Stimulated activated CD4-positive, alpha-beta T cell treated with anti-CD3 and anti-CD28 coated beads, Interleukin-1b, Interleukin-23, amount 100 ng/mL, for 24 hours (primary cell): ENCODE measurements at places on chromosomes 12 and 14.

DNA sequence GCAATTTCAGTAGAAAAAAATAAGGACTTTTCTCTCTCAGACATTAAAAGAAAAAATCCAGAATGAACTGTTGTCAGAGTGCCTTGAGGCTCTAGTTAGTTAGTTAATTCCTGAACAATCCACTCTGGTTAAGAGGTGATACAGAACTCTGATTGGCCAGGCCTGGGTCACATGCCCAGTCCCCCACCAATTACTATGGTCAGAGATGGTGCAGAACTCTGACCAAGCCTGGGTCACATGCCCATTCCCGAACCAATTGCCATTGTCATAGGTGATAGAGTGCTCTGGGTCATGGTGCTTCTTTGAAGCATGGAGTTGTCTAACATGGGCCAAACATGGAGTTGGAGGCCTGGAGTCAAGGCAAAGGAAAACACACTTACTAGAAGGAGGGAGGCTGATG is 11.1 kb upstream of the MYO1H start:
- DNase-seq = no peak

- no peak for DNase-seq
These were observed 142.3 kb upstream of the TMCC3 start for GRCh38 chr12:94792693-94793092.

GRCh38 chr12:94186278-94187241 is 38.2 kb downstream of the PLXNC1 start:
- no peak for DNase-seq

- no peak for DNase-seq
These were observed 71.8 kb downstream of the TTC9 start for GRCh38 chr14:70713511-70713916.

DNA sequence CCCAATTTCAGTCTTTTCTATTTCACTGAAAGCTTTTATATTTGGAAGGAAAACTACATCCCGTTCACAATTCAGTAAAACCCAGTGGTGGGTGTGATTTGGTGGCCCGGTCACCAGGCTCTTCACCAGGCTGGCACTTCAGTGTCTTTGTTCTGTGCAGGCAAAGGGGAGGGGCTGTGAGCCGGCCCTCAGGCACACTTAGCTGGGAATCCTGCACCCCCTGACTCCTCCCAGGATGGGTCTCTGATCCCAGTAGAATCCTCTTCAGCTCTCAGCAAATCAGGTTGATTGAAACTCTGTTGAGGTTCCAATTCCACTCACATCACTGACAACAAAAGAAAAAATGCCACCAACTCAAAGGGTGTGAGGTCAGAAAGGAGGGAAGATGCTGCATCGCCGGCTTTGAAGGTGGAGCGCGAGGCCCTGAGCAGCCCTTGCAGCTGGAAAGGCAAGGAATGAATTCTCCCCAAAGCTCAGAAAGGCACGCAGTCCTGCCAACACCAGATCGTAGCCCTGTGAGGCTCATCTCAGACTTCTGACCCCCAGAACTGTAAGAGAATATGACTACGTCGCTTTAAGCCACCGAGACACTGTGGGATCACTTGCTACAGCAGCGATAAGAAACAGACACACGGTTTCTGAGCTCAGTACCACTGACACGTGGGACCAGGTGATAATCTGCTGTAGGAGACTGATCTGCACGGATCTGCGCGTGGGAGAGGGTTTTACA is 166.6 kb downstream of the PIWIL1 start:
- DNase-seq = no peak

DNA sequence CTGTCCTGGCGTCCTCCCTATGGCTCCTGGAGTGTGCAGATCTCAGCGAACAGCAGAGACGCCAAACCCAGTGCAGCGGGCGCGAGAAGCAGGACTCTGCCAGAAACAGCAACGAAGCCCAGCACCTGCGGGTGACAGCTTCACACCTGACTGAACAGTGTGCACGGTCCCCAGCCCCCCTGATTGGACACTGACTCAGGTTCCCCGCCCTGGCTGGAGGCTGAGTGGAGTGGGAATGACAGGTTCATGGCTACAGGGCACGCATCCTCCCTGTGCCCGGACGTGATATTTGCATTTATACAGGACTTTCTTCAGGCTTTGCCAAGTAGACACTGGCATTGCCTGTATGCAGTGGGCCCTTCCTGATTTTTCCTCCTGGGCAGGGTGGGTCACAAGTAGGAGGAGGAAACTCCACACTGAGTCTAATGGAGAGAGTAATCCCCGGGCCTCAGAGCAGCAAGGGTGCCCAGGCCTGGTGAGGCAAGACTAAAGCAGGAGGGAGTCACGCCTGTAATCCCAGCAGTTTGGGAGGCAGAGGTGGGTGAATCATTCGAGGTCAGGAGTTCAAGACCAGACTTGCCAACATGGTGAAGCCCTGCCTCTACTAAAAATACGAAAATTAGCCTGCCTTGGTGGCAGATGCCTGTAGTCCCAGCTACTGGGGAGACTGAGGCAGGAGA is 71.6 kb downstream of the ASCL4 start:
- DNase-seq = no peak

DNA sequence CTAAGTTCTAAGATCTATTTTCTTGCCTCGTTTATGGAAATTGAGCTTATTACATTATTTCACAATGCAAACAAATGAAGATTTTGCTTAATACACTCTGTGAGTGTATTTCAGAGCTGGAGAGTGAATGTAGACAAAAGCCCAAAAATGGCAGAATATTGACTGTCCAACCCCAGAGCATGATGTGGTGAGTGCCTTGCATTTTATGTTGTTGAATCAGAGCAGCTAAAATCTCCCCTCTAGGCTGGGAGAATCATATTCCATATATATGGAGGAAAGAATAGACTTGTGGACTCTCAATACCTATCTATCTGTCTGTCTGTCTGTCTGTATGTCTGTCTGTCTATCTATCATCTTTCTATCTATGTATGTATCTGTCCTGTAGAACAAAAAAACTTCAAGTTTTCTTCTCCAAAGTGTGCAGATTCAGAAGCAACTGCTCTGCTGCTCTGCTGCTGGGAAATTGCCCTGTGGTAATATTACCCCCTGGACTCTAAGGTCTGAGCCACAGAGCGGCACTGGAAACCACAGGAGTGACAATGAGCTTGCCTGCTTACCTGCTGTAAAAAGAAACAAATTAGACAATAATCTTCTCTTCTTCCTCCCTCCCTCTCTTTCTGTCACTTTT is 209.4 kb upstream of the PRICKLE1 start:
- no peak for DNase-seq

- no peak for DNase-seq
These were observed 3.4 kb upstream of the TRAFD1 start for GRCh38 chr12:112121780-112122565.

- DNase-seq = no peak
These were observed 170.5 kb upstream of the GARIN2 start for GRCh38 chr14:67018720-67019119.

DNA sequence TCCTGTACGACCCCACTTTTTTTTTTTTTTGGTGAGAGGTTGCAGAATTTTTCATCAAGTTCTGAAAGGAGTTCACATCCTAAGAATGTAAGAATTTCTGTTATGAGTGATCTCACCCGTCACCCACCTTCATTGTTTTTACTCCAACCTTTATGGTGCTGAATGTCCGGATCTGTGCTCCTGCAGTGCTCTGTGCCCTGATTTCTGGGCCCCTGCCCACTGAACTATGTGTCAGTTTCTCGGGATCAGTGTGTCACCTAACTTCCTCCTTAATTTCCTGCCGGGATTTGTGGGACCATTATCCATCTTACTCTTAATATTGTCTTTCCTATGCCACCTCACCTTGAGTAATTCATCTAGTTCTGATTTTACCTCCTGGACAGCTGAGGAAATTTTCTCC is 11.6 kb downstream of the RASSF8 start:
- no peak for DNase-seq

DNA sequence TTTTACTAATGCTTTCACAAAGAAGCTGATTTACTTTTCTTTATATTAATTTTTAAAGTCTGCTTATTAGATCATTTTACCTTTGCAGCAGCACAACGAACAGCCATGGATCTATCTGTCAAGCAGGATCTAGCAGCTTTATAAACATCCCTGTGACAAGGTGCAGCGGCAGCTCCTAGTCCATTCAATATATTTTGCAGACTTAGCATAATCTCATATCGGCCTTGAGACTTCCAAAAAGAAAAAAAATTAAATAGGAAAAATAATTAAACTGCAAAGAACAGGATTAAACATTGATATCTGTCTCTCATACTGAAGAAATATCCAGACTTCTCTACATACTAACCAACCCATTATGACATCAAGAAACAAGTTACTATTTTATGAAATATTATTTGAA is 25.2 kb downstream of the HEATR5A start:
- no peak for DNase-seq

DNA sequence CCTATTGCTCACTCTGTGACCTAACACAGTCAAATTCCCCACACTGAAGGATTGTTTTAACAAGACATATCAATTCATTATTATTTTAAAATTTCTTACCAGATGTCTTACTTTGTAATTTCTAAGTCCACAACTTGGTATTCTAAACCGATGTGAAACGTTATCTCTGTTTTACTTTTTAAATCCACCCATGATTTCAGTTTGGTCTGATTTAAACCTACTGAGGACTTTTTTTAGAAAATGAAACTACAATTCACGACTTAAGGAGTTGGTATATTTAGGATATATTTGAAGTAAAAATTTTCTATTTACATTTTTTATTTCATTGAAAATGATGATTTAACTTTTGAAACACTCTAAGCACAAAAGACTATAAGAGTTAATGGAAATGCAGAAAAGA is 35.1 kb upstream of the GRIP1 start:
- no peak for DNase-seq

DNA sequence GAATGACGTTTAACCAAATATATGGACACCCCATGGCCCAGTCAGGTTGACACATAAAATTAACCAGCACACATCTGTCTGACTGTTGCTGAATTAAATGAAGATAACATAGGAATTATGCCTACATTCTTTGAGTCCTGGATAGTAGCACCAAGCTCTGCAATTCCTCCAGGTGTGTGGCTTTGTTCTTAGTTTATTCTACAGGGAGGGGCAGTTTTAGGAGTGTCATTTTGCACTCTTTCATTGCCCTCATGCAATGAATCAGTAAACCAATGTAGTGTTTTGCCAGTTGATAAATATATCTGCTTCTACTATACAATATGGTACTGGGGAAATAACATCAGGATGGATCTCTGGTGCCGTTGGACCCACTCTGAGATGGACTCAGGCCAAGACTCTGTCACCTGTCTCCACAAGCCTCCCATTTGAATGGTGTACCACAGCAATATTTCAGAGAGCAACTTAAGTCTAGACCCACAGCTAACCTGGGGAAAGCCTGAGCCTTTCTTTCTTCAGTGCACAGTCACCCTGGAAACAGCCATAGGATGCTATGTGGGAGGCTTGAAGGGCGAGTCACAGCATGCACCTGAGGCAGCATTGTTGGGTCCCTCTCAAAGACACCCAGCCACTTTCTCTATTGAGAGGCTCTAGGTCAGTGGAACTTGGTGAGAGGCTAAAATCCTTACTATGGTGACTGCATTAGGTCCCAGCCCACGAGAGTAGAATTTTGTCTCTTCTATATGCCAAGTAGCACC is 73.2 kb downstream of the ANO4 start:
- no peak for DNase-seq
